ENCODE measurements at places on chromosomes 6 and 20.

GRCh38 chr6:154593122-154593521 is 82.6 kb upstream of the CNKSR3 start:
- DNase-seq = no peak

GRCh38 chr6:7108196-7108963 is 619 bp downstream of the RREB1 start:
- DNase-seq = peak; percentile 42

DNA sequence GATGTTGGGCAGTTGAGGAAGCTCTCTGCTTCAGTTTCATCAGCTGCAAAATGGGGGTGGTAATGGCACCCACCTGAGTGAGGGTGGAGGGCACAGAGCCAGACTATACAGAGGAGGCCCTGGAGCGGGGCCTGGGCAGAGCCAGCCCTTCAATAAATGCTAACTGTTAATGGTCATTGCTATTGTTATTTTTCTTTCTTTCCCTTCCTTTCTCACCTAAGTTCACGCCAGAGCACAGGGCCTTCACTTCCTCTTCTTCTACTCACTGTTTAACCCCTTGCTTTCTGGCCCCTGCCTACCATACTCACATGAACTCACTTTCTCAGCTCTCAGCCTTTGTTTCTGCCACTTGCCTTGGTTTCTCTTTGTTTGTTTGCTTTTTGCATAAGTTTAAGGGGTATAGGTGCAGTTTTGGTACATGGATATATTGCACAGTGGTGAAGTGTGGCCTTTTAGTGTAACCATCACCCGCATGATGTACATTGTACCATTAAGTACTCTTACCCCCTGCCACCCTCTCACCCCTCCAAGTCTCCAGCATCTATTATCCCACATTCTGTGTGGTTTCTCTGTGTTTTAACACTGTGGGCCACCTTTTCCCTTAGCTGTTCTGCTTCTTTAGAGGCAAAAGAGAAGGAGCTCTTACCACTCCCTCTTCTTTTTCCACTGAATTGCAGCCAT is 7.5 kb upstream of the RREB1 start:
- DNase-seq = no peak

DNA sequence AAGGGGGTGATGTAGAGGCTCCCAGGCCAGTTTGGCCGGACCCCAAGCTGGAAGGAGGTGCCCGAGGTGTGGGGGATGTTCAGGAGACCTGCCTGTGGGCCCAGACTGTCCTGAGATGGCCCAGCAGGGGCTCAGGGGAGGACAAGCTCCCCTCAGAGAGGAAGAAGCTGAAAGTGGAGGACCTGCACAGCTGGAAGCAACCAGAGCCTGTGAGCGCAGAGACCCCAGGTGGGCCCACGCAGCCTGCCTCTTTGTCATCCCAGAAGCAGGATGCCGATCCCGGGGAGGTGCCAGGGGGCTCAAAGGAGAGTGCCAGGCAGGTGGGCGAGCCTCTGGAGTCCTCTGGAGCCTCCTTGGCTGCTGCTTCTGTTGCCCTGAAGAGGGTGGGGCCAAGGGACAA is 29.7 kb downstream of the ZNF831 start:
- no peak for DNase-seq

DNA sequence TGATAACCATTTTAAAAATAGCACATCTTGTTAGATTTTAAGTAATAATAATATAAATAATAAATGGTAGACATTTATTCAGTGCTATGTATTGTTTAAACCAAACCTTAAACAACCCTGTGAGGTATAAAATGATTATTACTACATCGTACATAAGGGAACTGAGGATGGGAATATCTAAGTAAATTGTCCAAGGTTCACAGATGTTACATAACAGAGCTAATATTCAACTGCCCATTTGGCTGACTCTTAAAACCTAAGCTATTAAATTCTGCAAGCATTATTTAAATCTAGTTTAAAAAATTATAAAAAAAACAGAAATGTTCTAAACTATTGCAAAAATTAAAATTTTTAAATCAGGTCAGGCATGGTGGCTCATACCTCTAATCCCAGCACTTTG is 175.1 kb downstream of the COL19A1 start:
- no peak for DNase-seq
